Left forelimb (tissue), 1 donor: ENCODE measurements at places on chromosomes 16 and 17.

GRCh38 chr17:81489998-81490992 is 22.3 kb downstream of the ACTG1 start:
- DNase-seq, result no peak

- DNase-seq, result no peak
Measured at GRCh38 chr16:68396481-68396880, 51.8 kb downstream of the SMPD3 start.

DNA sequence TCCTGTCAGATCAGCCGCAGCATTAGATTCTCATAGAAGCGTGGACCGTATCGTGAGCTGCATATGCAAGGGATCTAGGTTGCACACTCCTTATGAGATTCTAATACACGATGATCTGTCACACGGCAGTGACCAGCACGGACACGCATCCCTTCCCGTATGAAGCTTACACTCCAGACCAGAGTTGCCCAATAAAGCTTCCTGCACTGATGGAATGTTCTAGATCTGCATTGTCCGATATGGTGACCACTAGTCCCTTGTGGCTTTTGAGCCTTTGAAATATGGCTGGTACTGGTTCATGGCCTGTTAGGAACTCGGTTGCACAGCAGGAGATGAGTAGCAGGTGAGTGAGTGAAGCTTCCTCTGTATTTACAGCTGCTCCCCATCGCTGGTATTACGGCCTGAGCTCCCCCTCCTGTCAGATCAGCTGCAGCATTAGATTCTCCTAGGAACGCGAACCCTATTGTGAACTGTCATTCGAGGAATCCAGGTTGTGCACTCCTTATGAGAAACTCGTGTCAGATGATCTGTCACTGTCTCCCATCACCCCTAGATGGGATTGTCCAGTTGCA is 49.8 kb upstream of the ZCCHC14 start:
- DNase-seq, result no peak

- DNase-seq, result no peak
Measured at GRCh38 chr17:77844681-77845080, 113.8 kb upstream of the TNRC6C start.

DNA sequence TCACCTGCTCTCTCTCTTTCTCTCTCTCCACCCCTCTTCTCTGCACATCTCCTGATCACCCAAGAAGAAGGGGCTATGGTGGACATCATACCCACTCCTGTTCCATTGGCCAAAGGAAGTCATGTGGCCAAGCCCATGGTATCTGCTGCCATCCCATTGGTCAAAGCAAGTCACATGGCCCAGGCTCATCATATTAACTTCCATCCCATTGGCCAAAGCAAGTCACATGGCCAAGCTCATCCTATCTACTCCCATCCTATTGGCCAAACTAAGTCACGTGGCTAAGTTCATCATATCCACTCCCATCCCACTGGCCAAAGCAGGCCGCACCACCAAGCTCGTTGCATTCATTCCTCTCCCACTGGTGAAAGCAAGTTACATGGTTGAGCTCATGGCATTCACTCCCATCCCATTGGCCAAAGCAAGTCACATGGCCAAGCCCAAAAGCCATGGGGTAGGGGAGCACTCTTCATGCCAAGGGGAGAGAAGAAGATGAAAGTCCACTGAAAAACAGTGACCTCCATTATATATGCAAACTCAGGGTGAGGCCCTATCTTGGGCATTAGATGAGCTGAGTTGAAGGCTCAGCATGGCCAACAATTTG is 29.2 kb downstream of the SNX20 start:
- DNase-seq, result no peak

DNA sequence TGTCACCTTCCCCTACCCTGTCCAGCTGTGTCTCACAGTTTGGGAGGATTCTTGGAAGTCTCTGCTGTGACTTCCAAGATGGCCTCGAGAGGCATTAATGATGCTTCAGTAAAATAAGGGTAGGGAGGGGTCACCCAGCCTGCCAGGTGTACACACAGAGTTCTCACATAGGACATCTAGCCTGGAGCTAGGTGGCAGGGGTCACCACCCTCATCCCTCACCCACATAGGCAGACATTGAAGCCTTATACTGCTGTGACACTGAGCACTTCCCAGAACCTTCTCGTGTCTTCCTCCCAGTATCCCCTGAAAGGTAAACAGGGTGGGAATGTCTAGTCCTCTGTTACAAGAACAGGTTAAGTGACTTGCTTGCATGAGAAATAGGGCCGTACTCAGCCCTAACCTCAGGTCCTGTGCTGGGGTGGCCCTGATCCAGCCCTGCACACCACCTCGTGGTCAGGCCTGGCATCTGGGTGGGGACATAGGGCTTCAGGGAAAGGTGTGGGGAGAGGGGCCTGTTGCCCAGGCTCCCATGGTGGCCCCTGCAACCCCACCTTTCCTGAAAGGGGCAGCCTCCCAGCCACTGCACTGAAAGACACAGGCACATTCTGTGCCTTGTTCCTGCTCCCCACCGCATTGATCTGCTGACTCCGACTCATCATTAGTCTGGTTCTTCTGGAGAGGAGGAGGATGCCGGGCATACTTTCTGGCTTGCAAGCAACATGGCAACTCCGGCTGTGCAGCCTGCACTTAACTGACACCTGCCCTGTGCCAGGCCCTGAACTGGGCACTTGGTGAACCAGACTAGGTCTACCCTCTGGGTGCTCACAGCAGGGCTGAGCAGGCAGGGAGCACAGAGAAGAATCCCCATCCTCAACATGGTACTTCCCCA is 3.6 kb upstream of the MMP15 start:
- peak; percentile 55 for DNase-seq

DNA sequence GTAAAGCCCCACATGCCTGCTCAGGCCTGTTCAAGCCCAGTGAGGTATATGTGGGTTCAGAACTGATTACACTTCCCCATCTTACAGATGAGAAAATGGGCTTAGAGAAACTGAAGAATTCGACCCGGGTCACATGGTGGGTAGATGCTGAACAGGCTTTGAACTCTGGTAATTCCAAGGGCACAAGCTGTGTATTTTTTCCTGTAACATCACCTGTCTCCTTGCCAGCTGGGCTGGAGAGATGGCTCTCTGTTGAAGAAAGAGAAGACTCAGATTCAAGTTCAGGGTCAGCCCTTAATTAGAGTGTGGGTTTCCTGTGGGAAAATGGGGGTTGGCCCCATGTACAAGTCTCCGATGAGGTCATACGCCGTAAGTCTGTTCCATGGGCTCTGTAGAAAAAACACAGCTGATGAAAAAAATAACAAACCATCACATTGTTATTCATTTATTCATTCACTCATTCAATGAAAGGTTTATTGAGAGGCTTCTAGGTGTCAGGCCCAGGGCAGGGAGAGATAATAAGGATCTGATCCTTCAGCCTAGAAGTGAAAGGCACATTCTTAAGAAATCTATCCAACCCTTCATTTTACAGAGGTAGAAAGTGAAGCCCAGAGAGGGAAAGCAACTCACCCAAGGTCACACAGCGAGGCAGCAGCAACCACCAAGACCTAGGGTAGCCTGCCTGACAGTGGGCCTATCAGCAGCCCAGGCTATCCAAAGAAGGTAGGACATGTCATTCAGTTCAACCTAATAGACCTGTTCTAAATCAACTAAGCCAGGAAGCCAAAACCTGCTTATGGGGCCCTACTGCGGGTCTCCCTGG is 482.8 kb downstream of the SOX9 start:
- DNase-seq, result no peak

DNA sequence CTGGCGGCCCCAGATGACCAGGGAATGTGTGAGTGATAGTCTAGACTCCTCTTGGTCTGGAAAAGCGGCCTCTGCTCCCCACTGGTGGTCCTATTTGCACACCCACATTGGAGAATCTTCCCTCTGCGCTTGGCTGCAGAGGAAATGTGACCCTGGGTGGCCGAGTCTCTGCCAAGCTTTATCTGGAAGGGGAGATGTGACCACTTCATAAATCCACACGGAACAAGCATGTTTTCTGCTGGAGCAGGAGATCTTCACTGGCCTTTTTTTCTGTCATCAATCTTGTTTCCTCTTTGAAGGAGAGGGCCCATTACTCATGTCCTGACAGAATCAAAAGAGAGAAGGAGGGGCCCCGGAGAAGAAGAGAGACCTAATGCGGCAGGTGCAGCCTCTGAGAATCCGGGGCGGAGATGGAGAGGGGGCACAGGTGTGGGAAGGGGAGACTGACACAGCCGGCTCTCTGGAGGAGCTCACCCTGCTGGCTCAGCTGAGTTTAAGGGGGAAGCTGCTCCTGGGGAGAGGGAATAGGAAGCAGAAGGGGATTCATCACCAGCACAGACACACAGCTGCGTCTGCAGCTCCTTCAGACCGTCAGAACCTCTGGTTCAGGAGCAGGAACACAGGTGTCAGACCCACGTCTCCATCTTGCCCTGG is 116.3 kb downstream of the SOX9 start:
- no peak for DNase-seq

GRCh38 chr16:18984435-18985005 is 786 bp downstream of the TMC7 start:
- DNase-seq, result no peak

DNA sequence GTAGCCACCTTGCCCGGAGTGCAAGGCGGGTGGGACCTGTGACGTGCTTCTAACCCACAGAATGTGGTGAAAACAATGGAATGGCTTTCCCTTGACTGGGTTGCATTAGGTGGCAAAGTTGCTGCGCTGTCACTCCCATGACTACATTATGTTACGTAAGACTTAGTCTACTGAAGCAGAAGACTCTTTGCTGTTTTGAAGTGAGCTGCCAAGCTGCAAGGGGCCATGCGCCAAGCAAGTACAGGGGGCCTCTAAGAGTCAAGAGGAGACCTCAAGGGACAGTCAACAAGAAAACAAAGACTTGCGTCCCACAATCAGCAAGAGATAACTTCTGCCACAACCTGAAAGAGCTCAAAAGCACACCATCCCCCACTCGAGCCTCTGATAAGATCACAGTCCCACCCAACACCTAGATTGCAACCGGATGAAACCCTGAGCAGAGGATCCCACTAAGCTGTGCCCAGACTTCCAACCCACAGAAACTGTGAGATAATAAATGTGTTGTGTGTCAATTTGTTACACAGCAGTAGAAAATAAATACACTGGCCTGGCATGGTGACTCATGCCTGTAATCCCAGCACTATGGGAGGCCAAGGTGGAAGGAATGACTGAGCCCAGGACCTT is 16.5 kb downstream of the ANKRD11 start:
- no peak for DNase-seq

GRCh38 chr17:50060951-50061712 is 5.2 kb downstream of the ITGA3 start:
- no peak for DNase-seq

DNA sequence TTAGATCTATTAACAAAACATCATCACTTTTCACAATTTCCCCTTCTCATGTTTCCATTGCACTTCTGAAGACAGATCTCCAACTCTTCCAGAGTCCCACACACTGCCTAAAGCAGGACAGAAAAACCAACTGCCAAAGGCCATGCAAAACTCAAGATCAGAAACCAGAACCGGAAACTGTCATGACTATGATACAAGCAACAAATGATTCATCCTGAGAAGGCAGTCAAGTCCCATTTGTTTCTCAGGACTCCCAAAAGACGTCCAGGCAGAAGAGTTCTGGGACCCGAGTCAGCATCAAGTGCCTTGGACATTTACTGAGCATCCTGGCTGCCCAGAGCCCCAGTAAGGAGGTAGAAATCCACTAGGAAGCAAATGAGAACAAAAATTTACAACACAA is 38.8 kb downstream of the ERN1 start:
- DNase-seq, result no peak

- DNase-seq, result no peak
Measured at GRCh38 chr16:56294579-56294978, 103.3 kb downstream of the GNAO1 start.

GRCh38 chr17:19319771-19320505 is 42.6 kb downstream of the B9D1 start:
- no peak for DNase-seq

GRCh38 chr17:80591788-80592187 is 47.1 kb downstream of the RPTOR start:
- no peak for DNase-seq

- no peak for DNase-seq
Measured at GRCh38 chr16:57476546-57477410, 9.5 kb downstream of the DOK4 start.

- DNase-seq, result no peak
Measured at GRCh38 chr16:80012586-80012985, 412.0 kb upstream of the MAF start.

GRCh38 chr17:17055286-17056155 is 13.3 kb downstream of the MPRIP start:
- DNase-seq, result peak; percentile 61

- DNase-seq, result no peak
Measured at GRCh38 chr17:36921095-36921851, 16.0 kb upstream of the LHX1 start.

GRCh38 chr17:2170023-2170422 is 115.1 kb downstream of the HIC1 start:
- DNase-seq, result no peak

DNA sequence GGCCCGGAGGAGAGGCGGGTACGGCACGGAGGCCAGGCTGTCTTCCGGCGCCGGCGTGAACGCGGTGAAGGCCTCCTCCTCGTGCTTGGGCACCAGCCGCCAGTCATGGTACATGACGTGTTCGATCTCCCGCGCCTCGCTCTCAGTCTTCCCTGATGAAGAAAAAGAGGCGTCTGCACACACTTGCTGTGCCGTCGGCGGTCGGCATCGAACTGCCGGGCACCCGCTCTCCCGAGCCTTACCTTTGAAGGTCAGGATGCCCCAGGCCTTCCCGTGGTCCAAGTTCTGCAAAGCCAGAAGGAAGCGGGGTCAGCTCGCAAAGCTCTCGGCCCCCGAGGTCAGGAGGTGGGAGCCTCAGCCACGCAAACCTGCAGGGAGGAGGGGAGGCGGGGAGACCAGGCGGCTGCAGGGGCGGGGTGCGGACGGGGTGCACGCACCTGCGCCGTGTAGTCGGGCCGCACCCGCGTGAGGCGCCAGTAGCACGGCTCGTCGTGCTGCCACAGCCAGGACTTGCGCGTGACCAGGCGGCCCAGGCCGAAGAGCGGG is at the start of gene EME2:
Gene EME2, plus strand, starts transcription at position 449 of the 546 bp plus-strand sequence. CDS start 418 bp downstream, outside the sequence.
- no peak for DNase-seq

DNA sequence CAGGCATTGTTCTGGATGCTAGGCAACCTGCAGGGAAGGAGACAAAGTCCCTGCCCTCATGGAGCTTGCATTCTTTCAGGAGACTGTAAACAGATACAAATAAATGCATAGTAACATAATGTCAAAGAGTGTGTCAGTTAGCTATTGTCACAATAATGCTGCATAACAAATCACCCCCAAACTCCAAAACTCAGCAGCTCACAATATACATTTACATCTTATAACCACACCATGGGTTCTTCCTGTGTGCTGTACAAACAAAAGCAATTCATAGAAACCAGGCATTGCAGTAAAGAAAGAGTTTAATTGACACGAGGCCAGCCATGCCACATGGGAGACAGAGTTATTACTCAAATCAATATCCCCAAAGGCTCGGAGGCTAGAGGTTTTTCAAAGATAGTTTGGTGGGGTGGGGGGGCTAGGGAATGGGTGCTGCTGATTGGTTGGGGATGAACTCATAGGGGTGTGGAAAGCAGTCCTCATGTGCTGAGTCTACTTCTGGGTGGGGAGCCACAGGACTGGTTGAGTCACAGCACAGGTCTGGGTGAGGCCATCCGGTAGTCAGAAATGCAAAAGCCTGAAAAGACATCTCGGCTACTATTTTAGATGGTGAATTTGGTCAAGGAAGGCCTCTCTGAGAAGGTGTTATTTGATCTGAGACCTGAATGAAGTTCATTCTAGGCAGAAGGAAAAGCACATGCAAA is 79.0 kb downstream of the GPRC5B start:
- no peak for DNase-seq

GRCh38 chr17:7224661-7225111 is 4.9 kb downstream of the ACADVL start:
- no peak for DNase-seq
